ENCODE measurements at places on chromosomes 13 and 19.
A peak's percentile ranks its signal among the peaks of the same experiment; 100 is the strongest.

DNA sequence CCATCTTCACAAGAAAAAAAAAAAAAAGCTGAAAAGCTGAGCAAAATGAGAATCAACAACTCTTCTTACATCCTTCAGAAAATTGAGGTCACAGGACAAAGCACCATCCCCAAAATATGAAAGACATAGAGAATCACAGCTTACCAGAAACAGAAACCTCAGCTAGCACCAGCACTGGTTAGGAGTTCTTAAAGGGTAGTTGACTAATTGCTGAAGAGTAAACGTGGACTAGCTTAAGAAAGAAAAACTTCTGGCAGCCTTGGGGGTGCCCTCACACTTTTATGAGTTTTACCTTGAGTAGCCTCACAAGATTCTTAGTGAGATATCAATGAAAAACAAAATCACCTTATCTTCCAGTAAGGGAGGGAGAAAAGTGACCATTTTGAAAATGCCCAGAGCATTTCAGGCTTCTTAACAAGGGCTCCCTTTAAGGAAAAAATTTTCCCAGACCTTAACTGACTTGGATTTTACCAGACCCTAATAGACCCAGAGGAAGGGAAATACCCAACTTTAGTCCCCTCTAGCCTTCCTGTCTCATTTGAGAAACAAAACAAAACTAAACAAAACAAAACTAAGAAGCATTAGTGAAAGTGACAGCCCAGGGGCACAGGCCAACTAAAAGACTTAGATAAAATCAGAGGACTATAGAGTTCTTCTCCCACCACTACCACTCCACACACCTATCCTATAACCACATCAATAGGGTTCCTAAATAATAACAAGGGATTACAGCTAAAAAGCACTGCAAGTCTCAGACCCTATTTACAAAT, 888.6 kb downstream of the DIAPH3 start:
- no peak for DNase-seq

DNA sequence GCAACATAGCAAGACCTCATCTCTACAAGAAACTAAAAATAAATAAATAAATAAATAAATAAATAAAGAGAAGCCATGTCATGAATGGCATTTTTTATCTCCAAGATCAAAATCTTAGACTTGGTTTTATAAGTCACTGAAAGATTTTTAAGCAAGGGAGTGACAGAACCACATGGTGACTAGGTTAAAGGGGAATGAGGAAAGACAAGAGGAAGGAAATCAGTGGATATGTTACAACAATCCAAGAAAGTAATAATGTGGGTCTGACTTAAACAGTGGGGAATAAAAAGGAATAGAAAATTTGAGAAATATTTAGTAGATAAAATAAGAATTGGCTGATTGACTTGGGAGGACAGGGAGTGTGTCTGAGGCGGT, 18.8 kb upstream of the MED4 start:
- no peak for DNase-seq

- DNase-seq: no peak
Measured at GRCh38 chr13:96822895-96823294, 171.4 kb downstream of the OXGR1 start.

GRCh38 chr19:1206864-1207450, 1.4 kb downstream of the STK11 start:
- DNase-seq: peak; percentile 40

- no peak for DNase-seq
Measured at GRCh38 chr13:112713517-112714253, 23.8 kb downstream of the ATP11A start.

DNA sequence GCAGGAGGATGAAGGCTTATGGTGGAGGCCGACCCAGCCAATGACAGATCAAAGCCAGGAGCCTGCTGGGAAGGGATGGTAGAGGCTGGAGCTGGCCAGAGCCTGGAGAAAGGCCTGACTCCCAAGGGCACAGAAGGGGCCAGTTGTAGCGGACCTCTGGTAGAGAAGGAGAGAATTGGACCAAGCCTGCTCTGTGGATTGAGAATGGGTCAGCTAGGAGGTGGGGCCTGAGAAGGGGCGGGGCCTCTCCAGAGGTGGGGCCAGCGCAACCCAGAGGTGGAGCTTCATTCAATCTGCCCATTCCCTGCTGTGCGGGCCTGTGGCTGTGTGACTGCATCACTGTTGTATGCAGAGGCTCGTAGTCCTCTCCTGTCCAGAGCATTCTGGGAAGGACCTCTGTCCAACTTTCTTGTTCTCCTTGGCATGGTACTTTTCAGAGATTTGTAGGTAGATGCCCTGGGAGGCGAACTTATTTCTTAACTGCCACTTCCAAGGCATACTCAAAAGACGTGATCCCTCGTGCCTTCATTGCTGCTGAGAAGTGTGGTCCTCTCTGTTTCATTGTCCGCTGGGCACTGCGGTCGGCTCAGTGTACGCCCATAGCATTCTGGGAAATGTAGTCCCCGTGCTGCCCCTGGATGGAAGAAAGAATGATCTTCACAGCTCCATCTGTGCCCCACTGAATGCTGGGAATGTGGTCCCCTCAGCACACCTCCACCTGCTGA, 6.7 kb downstream of the GRIN2D start:
- DNase-seq: peak; percentile 38

DNA sequence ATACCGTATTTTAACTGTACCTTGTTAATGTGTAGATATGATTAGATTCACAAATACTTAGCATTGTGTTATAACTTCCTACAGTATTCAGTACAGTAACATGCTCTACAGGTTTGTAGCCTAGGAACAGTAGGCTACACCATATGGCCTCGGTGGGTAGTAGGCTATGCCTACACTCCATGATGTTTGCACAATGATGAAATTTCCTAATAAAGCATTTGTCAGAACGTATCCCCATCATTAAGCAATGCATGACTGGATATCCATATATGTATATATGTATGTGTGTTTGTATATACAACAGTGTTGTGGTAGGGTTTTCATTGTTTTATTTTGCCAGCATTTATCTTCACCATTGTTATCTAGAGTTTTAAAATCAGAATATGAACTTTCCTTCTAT, 119.4 kb downstream of the SLC7A1 start:
- DNase-seq: no peak
